ENCODE measurements at places on chromosomes 6 and 20.

DNA sequence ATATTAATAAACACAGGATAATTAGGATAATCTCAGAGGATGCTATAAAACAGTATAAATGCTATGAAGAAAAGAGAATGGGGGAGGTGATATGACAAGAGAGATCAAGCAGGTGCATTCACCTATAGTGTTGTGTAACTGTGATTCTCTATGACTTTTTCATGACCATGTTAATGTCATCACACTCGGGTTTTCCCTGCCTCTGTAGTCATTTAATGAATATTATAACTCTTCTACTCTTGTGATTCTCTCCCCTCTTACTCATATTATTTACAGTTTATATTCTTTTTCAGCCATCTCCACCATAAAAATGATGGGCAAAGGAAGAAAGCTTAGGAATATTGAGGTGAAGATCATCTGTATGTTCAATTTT, 106.9 kb upstream of the SGK1 start:
- DNase-seq: no peak

DNA sequence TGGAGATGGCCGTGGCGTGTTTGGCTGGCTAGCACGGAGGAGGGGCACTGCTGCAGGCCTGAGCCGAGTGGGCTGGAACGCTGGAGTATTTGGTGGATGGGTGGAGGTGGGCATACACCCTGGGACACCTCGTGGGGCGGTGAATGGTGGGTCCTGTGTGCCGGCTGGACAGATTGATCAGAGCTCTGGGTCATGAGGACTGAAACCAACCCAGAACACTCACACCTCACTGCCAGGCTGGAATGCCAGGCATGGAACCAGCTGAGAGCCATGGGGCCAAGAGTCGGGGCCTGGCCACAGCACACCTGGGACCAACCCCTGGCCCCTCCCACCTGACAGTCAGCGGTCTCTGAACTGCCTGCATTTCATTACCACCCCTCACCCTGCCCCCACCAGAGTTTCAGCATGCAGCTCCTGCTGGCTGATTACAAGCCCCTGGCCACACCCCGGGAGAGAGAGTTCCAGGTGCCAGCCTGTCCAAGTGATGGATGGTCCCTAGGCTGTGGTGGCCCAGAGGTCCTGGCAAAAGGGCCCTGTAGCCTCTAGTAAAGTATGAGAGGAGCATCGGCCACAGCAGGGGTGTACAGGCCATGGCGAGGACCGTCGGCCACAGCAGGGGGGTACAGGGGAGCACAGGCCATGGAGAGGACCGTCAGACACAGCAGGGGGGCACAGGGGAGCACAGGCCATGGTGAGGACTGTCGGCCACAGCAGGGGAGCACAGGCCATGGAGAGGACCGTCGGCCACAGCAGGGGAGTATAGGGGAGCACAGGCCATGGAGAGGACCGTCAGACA, 3.3 kb downstream of the NPBWR2 start:
- DNase-seq: no peak

DNA sequence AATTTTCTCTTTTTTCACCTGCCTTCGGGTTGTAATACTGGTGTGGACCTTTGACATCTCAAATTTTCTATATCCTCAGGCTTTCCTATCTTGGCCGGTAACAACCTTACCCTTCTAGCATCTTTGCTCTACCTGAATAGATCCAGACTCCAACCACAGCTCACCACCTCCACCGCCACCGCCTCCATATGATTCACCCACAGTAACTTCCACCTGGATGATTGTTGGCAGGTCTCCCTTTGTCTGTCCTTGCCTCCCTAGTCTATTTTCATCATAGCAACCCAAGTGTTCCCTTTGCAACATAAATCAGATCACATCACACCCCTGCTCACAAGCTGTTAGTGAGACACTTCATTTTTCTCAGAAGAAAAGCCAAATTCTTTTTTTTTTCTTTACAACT, 525.8 kb upstream of the POU3F2 start:
- no peak for DNase-seq

- DNase-seq: no peak
Measured at GRCh38 chr6:125640441-125641150, 108.8 kb upstream of the HEY2 start.

- DNase-seq: peak; percentile 68
Measured at GRCh38 chr6:165059032-165059431, 250.4 kb downstream of the C6orf118 start.

GRCh38 chr20:48129345-48129942, 344.2 kb upstream of the SULF2 start:
- DNase-seq: peak; percentile 80

- DNase-seq: no peak
Measured at GRCh38 chr20:61786230-61786629, 279.5 kb downstream of the TAF4 start.

GRCh38 chr6:81997090-81997926, 244.8 kb upstream of the TENT5A start:
- peak; percentile 89 for DNase-seq

GRCh38 chr6:82902290-82902689, 163.4 kb downstream of the UBE3D start:
- DNase-seq: no peak

GRCh38 chr6:34592208-34592952, 36.3 kb upstream of the SPDEF start:
- no peak for DNase-seq

DNA sequence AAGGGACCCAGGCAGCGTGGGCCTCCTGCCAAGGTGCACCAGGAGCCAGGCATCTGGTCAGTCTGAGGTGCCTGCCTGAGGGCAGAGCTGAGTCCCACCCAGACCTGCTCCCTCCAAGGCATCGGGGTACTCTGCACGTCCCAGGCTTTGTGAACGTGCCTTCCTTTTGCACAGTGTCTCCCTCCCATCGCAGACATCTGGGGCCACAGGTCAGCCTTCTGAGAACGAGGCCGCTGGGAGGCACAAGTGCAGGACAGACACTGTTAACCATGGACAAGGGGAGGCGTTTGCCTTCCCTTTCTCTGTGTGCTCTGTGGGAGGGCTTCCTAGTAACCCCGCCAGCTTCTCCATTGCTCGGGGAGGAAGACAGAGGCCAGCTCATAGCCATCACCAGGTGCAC, 47.6 kb downstream of the TFAP2C start:
- no peak for DNase-seq

- DNase-seq: no peak
Measured at GRCh38 chr6:127199470-127199869, 67.2 kb upstream of the RNF146 start.

DNA sequence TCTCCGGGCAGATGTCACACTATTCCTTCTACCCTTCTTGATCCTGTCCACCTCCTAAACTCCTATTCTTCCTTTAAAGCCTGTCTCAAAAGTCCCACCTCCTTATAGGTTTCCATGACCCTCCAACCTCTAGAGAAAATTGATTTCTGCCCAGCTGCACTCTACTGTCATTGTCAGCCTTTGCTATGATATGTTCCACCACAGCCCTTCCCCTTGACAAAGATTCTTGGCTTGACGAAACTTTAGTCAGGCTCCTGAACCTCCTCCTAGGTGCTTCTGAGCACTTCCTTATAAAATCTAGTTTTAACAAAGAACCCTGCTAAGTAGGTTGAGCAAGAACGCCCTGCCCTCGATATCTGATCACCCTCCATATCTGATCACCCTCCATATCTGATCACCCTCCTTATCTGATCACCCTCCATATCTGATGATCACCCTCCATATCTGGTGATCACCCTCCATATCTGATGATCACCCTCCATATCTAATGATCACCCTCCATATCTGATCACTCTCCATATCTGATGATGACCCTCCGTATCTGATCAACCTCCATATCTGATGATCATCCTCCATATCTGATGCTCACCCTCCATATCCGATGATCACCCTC, 103.2 kb downstream of the RIN2 start:
- no peak for DNase-seq

GRCh38 chr20:15759594-15759993, 813.7 kb downstream of the KIF16B start:
- DNase-seq: peak; percentile 8

- DNase-seq: no peak
Measured at GRCh38 chr6:41372832-41373626, 37.6 kb downstream of the NCR2 start.

GRCh38 chr6:25635886-25636317, 16.1 kb upstream of the SCGN start:
- no peak for DNase-seq

DNA sequence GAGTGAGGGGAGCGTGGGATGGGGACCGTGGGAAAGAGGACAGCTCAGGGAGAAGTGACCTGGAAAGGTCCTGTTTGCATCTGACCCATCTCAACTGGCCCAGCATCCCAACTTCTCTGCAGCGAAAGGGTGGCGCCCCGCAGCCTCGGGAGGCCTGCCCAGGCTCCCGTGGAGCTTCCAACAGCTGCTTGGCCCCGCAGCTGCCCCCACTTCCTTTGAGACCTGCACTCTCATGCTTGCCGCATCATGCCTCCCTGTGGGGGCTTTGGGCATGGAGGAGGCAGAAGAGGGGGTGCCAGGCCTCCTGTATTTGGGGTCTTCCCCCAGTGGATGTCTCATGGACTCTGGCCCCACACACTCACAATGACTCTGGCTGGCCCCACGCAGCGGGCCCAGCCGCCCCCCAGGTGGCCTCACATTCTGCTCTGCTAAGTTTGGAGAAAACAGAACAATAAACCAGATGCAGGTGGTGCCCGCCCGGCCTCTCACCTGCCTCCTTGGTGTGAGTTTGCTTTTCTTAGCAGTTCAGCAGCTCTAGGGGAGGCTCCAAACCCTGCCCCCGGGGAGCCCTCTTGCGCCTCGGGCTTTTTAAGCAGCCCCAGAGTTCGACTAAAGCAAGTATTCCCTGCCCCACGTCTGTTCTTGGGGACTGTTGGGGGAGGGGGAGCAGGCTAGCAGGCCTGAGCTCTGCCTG, 40.7 kb downstream of the CPXM1 start:
- no peak for DNase-seq

DNA sequence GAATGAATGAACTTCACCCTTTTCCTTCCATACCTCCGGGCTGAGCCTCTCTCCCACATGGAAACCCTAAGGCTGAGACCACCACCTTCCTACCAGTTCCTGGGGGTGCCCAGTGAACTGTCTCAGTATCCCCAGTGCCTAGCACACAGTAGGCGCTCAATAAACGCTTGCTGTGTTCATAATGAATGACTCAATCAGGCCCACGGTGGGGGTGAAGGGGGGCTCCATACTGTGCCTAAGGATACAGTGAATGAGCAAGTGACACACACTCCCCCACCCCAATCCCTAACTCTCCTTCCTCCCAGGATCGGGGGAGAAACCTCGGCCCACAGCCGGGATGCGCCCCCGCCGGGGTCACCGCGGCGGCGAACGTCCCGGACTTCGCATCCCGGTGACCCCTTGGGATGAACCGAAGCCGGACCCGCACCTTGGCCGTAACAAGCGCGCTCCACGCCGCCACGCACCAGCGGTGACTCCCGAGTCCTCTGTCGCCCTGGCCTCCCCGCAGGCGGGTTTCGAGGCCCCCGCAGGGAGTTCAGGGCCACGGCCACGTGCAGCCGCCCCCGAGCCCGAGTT, 592 bp downstream of the KCNG1 start:
- no peak for DNase-seq
